ENCODE measurements at places on chromosomes 7 and 10.

DNA sequence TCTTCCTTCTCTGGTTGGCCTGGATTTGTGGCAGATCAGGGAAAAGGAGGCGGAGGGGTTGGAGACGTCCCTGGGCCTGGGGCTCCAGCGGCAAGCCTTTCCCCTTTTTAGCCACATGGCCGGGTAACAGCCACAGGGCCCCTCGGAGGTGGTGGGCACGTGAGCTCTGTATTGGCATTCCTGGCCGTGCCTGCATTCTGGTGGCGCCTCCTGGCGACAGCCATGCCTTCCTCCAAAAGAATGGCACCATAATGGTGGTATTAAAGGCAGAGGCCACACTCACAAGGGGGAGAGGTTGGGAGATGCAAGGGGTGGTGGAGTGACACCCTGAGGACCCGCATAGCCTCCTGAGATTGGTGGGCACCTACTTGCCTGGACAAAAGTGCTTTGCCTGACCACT, 3.0 kb upstream of the AQP1 start:
- DNase-seq = no peak

GRCh38 chr10:12419262-12419847, 70.0 kb downstream of the CAMK1D start:
- no peak for DNase-seq

- DNase-seq = no peak
Measured at GRCh38 chr7:197413-198335, 5.3 kb downstream of the FAM20C start.

- DNase-seq = no peak
Measured at GRCh38 chr10:9010093-9010492, 955.6 kb downstream of the GATA3 start.

DNA sequence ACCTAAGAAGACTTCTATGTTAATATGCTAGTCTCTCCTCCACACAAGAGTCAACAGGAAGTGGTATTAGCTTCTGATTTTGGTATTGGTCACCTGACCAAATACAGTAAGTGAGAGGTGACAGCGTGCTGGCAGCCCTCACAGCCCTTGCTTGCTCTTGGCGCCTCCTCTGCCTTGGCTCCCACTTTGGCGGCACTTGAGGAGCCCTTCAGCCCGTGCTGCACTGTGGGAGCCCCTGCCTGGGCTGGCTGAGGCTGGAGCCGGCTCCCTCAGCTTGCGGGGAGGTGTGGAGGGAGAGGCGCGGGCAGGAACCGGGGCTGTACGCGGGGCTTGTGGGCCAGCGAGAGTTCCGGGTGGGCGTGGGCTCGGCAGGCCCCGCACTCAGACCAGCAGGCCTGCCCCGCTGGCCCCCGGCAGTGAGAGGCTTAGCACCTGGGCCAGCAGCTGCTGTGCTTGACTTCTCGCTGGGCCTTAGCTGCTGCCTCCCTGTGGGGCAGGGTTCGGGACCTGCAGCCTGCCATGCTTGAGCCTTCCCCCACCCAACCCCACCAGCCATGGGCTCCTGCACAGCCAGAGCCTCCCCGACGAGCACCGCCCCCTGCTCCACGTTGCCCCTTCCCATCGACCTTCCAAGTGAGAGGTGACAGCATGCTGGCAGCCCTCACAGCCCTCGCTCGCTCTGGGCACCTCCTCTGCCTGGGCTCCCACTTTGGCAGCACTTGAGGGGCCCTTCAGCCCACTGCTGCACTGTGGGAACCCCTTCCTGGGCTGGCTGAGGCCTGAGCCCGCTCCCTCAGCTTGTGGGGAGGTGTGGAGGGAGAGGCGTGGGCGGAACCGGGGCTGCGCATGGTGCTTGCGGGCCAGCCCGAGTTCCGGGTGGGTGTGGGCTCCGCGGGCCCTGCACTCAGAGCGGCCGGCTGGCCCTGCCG, 4.2 kb upstream of the ACSL5 start:
- no peak for DNase-seq

DNA sequence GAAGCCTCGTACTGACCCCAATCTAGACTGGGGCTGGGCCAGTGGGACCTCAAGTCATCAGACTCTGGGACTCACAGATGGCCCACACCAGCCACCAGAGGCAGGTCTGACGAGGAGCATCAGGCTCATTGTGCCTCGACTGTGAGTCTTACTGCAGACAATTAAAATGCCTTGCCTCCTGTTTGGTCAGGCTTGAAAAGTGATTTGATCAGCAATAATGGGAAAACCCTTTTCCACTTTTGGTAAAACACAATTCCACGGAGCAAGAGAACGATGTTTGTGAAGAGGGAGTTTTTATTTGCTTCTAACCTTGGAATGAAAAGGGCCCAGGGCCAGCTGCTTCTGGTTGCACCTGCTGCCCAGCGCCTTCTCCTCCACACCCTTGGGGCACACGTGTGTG, 43.9 kb downstream of the C10orf143 start:
- DNase-seq = no peak

- DNase-seq = peak; percentile 85
Measured at GRCh38 chr7:41881331-41882130, 178.6 kb upstream of the INHBA start.

GRCh38 chr7:88318196-88318595, 11.5 kb upstream of the STEAP4 start:
- DNase-seq = no peak

DNA sequence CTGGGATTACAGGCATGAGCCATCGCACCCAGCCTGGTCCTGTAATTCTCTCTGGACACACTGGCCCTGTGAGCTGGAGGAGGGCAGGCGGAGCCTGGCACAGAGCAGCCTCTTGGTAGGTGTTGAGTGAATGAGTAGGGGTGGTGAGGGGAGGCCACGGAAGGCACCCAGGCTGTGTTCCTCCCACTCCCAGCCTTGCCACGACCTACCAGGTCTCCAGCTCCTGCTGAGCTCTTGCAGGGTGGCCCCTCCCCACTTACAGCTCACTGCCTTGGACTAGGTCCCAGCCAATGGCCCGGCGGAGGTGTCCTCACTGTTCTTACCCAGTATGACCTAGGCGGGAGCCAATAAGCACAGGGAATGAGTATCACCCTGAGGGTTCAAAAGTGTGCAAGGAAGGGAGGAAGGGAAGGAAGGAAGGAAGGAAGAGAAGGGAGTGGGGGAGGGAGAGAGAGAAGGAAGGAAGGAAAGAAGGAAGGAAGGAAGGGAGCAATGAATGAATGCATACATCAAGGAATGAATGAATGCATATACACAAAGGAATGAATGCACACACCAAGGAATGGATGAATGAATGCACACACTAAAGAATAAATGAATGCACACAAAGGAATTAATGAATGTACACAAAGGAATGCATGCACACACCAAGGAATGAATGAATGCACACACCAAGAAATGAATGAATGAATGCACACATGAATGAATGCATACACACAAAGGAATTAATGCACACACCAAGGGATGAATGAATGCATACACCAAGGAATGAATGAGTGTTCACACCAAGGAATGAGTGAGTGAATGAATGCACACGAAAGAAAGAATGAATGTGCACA, 45.5 kb downstream of the GTF2IRD1 start:
- DNase-seq = no peak

- DNase-seq = no peak
Measured at GRCh38 chr10:96516337-96516736, 2.6 kb upstream of the TLL2 start.

GRCh38 chr7:149455175-149455950, 5.5 kb downstream of the ZNF777 start:
- no peak for DNase-seq

DNA sequence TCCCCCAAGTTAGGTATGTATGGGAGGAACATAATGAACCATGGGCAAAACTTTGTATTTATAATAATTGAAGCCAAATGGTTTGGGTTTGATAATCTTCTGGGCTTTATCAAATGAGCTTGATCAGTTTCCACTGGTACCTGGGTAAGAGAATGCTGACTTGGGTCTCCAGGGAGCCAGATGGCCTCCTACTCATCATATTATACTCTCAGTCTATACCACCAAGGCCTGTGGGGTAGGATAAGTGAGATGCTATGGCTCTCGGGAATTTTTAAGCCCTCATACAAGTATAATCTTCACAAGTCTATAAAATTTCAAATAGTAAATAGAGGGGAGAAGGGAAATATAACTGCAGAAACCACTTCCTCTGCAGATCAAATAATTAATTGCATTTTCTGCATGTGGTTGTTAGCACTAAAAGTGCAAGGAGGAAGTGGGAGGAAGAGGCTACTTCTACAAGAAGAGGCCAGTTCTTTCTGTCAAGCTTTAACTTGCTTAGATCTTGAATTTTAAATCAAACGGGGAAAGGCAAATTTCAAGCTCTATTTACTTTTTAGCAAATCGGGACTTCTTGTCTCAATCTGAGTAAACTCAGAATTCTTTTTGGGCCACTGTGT, 349.0 kb downstream of the SORCS1 start:
- no peak for DNase-seq

GRCh38 chr7:30206491-30206890, 71.7 kb downstream of the MTURN start:
- DNase-seq = no peak

DNA sequence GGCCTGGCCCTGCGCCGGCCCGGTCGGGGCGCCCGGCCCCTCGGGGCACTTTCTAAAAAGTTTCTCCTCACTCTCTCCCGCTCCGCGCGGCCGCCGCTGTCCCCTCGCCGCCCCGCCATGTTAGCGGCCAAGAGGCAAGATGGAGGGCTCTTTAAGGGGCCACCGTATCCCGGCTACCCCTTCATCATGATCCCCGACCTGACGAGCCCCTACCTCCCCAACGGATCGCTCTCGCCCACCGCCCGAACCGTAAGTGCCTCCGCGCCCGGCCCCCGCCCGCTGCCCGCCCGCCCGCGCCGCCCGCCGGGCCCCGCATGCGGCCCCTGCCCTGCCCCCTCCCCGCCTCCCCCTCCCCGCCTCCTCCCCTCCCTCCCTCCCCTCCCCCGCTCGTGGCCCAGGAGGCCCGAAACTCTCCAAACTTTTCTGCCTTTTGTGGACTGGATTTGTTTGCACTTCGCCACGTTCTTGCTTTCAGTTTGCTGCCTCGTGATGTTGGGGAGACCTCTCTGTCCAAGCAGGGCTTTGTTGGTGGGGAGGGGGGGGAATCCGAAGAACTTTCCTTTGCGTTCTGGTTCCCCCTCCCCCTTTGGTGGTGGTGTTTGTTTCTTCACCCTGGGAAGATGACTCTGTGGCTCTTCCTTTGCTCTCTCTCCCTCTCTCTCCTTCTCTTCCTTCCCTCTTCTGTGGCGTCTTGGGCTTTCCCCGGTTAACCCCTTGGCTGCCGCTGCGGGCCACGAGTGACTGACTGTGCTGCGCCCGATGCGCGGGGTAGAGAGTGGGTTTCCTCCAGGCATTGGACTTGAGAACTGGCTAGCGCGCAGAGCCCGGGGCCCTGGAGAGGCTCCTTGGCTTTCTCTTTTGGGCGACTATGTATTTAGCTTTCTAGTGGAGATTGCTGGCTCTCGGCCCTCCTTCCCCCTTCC, 1.6 kb downstream of the TCF7L2 start:
- DNase-seq = peak; percentile 80

- DNase-seq = no peak
Measured at GRCh38 chr7:30800785-30801252, 29.6 kb downstream of the MINDY4 start.

- no peak for DNase-seq
Measured at GRCh38 chr7:24939416-24939815, 40.6 kb downstream of the OSBPL3 start.

DNA sequence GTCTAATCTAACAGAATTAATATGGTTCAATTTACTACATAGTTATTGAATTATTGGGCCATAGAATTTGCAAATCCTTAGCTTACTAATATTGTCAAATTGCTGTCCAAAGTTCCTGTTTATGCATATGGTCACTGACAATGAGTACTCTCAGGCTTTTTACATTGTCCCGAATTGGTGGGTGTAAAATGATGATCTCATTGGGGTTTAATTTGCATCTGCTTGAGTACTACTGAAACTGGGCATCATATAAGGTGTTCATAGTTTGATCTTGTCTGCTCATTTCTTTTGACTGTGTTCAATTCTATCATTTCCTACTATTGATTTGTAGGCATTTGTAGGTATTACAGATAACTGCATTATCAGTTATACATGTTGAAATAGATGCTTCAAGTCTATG, 12.7 kb downstream of the ABCA13 start:
- DNase-seq = no peak

Measured in KG1 (cell line).